ENCODE measurements at places on chromosomes 12 and 14.
A peak's percentile ranks its signal among the peaks of the same experiment; 100 is the strongest.

- no peak for DNase-seq
Measured at GRCh38 chr12:124059752-124060151, 86.7 kb downstream of the ZNF664 start.

DNA sequence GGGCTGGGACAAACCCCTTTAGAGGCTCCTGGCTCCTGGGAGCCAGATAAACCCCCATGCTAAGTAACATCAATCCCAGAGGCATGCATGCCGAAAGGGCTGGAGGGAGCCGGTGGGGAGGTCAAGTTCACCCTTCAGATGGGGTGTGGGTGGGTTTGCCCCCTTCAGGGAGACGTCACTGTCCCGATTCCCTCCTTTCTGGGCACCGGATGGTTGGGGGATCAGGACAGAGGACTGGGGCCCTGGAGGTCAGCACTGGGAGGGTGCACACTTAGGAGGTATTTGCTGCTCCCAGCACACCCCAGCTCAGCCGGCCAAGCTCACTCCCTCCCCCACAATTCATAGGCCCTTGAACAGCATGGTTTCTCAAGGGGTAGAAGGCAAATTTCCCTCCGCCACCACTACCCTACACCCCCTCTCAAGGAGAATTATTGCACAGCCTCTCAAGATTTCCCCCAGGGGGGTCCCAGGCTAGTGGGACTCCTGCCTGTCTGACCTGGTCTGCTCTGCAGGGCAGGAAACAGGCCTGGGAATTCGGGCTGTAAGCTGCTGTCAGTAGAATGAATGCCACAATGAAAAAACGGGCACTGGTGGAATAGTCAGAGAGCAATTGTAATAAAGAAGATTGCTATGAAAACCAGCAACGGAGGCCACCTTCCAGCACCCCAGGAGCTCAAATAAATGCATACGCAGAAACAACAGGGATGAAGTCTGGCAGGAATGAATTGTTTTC lies 63.5 kb downstream of the GALNT16 start:
- no peak for DNase-seq

DNA sequence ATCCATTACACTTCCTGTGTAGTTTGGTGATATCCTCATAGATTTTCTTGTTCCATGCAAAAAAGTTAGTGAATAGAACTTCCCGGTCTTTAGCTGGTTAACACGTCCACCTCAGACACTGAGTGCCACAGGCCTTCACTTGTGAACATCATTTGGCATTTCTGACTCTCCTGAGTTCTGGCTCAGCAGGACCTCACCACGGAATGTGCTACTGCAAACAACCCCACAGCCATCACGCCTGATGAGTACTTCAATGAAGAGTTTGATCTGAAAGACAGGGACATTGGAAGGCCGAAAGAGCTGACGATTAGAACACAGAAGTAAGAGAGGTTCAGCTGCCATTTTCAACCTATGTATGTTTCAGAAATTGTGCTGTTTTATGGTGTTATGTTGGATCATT lies 20.0 kb downstream of the C12orf76 start:
- no peak for DNase-seq

GRCh38 chr12:49622501-49623141 lies 740 bp upstream of the PRPF40B start:
- peak; percentile 33 for DNase-seq

- no peak for DNase-seq
Measured at GRCh38 chr12:124170760-124171159, 124.1 kb upstream of the RFLNA start.

- no peak for DNase-seq
Measured at GRCh38 chr12:10301103-10301502, 6.6 kb upstream of the KLRD1 start.

- no peak for DNase-seq
Measured at GRCh38 chr14:50941151-50941550, 3.1 kb downstream of the PYGL start.

GRCh38 chr12:112116232-112117060 lies 7.9 kb upstream of the NAA25 start:
- DNase-seq: no peak

- DNase-seq: no peak
Measured at GRCh38 chr12:99110868-99111267, 465.8 kb downstream of the APAF1 start.

DNA sequence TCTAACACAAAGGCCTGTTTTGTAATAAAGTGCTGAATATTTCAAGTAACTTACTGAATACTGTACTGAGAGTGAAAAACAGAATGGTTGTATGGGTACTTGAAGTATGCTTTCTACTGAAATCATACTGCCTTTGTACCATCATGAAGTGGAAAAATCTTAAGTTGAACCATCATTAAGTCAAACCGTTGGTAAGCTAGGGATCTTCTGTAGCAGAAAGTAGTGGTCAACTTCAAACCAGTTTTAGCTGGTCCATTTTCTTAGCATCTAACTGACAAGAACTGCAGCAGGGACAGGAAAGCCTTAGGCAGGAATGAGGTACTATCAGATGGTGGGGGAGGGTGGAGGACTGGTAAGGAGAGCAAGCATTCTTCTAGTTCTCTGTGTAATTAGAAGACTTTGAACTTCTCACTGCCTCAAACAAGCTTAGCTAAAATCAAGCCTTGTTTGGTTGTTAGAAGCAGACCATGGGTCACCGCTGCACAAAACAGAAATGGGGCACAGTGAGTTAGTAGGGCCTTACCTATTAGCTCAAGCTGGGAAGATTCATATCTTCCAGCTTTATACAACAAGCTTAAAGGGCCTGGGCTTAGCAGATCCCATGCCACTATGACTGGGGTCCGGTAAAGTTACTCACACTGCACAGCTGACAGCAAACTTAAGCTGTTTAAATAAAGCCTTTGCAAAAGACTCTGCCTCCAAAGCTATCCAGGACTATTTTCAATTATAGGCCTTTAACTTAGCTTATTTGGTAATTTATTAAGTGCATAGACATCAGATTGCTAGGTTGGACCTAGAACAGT lies 73.8 kb downstream of the ACADS start:
- DNase-seq: no peak

DNA sequence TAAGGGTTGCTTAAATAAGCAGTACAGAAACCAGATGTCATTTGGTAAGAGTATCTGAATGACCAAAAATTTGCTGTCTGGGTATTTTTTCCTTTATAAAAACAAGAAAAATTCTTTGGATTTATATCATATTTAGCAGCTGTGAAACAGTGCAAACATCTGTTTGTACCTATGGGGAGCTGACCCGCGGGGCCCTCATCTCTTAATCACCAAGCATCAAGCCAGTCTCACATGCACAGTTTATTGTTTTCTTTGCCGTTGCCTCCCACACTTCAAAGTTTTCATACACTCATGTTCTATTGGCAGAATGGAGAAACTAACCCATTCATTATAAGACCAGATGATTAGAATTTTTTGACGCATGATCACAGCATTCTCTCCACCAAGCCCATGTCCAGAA lies 142.2 kb downstream of the BMP4 start:
- DNase-seq: no peak

DNA sequence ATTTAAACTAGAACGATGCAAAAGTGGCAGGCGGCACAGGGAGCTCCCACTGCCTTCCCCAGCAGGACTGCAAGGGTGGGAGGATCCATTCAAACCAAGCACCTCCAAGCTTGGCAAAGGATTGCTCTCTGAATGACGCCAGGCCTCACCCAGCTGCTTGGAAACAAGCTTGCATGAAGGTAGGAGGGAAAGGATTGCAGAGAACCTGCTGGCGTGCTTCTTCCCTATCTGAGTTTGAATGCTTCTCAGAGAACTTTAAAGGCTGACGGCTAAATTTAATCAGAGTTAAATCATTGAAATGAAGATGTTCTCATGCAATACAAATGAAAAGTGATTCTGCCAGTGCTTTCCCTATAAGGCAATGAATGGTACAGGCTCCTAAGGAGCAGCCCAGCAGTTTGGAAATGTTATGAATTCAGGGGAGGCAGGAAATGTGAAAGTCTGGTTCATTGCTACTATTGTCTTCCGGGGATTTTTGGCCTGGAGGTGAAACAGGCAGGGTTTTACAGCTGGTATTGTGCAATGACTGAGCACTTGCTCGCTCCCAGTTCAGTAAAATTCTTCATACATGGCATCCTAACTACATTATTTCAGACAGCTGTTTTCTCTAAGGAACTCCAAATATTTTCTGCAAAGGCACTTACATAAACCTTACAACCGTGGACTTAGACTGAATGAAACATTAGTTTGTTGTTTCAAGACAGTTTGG lies 31.9 kb upstream of the DUSP6 start:
- DNase-seq: no peak

DNA sequence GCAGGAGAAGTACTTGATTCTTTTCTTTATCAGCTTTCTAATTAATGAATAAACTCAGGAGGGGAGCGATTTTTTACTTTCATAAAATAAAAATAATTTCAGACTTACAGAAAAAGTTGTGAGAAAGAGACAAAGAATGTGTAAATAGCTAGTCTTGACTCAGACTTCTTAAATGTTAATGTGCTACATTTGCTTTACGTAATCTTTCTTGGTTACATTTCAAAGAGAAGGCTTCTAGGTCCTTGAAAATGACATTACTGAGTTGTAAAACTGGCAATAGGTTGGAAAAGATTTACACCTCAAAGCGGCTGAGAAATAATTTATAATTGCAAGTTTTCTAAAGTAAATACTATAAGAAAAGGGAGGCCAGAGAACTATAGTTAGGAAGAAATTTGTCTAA lies 28.6 kb downstream of the GABARAPL1 start:
- DNase-seq: no peak

GRCh38 chr12:27838543-27839185 lies 58.6 kb upstream of the MANSC4 start:
- DNase-seq: no peak

- DNase-seq: no peak
Measured at GRCh38 chr12:49461221-49461620, 77.6 kb upstream of the KCNH3 start.

DNA sequence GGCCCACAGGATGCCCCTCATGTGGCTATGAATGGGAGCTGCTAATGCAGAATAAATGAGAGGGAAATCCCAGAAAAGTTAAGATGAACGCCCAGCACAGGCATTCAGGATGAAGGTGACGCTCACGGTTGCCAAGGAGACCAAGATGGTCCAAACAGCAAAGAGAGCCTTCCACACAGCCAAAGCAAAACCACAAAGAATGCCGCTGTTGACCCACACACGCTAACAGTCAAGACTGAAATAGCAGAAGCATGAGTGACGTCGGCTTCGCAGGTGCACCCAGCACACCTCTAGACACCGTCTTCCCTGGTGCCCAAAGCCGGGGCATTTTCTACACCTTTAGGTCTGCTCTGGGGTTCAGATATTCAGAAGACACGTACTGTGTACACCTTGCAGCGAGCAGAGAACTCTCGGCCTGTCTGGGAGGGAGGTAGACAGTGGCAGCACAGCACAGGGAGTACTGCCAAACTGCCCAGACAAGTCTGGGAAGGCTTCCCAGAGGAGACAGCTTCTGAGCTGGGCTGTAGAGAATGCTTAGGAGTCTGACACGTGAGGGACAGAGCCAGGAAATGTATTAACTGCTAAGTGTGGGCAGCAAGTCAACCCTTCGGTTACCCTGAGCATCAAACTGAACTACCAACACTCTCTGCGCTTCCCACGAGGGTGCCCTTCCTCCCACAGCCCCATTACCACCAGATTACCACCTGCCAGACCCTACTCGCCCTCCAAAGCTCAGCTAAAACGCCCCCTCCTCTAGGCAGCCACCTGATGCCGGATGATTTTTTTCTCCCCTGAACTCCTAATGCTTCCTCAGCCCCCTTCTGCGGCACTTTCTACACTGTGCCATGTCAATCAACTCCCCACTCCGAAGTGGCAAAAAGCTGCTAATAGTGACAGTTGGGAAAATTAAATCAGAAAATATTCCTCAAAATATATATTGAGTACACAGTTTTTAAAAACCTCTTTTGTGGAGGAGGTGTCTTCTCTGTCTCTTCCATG lies 50.1 kb downstream of the CCDC88C start:
- peak; percentile 72 for DNase-seq

GRCh38 chr14:20754308-20754707 lies 8.6 kb downstream of the EDDM3A start:
- no peak for DNase-seq

GRCh38 chr12:64946132-64946829 lies 121.8 kb downstream of the TBC1D30 start:
- DNase-seq: no peak

- no peak for DNase-seq
Measured at GRCh38 chr14:52129721-52130120, 60.9 kb upstream of the NID2 start.

Measured in T-cell (primary cell).